Thyroid gland (tissue), 4 donors: ENCODE measurements at places on chromosomes 2 and 18. TPM values are rescaled to one million over a fixed set of nuclear protein-coding genes. Genes with fewer than 3 reads are reported as not detected.

DNA sequence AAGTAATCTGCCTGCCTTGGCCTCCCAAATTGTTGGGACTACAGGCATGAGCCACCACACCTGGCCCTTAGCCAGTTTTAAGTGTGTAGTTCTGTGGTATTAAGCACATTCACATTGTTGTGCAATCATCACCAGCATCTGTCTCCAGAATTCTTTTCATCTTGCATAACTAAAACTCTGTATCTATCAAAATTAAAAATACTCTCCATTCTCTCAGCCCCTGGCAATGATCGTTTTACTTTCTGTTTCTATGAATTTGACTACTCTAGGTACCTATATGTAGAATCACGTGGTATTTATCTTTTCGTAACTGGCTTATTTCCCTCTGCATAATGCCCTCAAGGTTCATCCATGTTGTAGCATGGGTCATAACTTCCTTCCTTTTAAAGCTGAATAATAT lies 45.5 kb upstream of the CAVIN2 start:
- no peak for DNase-seq
- H3K4me3 ChIP-seq = no peak overlapping the region
- no peaks in the 10 kb centered on the region for H3K27me3 ChIP-seq
- no peaks in the 10 kb centered on the region for H3K36me3 ChIP-seq
- no peak overlapping the region for H3K27ac ChIP-seq

GRCh38 chr2:211225784-211226183 lies 669.4 kb downstream of the CPS1 start:
- H3K27me3 ChIP-seq = no peaks in the 10 kb centered on the region
- no peaks in the 10 kb centered on the region for H3K36me3 ChIP-seq
- no peak overlapping the region for H3K4me3 ChIP-seq
- no peak for DNase-seq
- no peak overlapping the region for H3K27ac ChIP-seq

DNA sequence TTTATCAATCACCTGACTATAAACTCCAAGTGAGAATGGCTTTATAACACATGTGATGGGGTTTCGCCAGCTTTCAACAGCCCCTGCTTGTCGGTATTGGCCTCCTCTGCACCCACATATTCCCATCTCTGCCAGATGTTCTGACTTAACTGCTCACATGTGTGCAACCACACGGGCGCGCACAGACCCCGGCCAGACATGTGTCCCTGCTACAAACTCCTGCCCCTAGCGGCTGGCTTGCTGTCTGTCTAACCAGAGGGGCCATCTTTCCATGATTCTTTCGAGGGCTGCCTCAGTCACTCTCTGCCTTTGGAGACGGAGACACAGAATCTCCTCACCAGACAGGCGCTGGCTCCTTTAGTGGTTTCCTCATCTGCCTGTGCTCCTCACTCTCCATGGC lies 15.3 kb downstream of the STON1 start:
- no peak for DNase-seq
- no peaks in the 10 kb centered on the region for H3K36me3 ChIP-seq
- no peak overlapping the region for H3K4me3 ChIP-seq
- H3K27ac ChIP-seq = no peak overlapping the region

DNA sequence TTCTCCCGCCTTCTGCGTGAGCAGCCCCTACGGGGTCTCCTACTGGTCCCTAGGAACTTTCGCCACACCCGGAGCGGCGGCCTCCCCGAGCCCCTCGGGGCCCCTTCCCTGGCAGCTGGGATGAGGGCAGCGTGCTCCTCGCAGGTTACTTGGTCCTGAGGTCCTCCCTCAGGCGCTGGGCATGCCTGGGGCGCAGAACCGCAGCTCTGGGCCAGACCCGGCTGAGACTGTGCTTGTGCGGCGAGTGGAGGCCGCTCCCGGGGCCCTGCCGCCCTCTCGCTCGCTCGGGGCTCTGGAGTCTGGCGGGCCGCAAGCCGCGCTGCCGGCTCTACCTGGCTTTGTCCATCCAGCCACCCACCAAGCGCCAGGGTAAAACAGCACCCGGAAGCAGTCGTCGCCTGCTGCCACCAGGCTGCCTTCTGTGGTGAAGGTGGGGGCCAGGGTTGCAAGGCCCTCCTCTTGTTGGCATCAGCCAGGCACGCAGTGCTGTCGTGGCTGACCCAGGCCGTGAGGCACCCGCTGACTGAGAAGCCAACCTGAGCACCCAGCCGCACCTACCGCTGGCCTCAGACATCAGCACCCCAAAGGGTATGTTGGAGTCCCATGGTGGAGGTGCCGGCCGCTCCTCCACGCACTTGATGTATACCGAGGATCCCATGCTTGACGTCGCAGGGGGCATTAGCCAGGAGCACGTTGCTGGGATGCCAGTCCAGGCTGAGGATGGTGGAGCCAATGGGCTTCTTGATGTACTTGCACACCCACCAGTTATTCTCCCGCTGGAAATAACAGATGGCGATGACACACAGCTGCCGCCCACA lies 46.1 kb upstream of the PTH2R start:
- DNase-seq = no peak
- H3K27me3 ChIP-seq = no peaks in the 10 kb centered on the region
- no peak overlapping the region for H3K27ac ChIP-seq
- H3K36me3 ChIP-seq = no peaks in the 10 kb centered on the region

Gene SERPINB2
- not detected for total RNA-seq

- no peaks in the 10 kb centered on the region for H3K36me3 ChIP-seq
- H3K4me3 ChIP-seq = no peak overlapping the region
- H3K27me3 ChIP-seq = no peaks in the 10 kb centered on the region
- DNase-seq = no peak
These were observed 4.9 kb downstream of the PDCD1 start for GRCh38 chr2:241853651-241854341.

Gene KCNJ13
- 0.81 TPM for total RNA-seq

Gene ACVR2A
- total RNA-seq = 34.9 TPM

GRCh38 chr2:239465017-239466001 lies 64.5 kb upstream of the HDAC4 start:
- H3K36me3 ChIP-seq = no peaks in the 10 kb centered on the region
- H3K4me3 ChIP-seq = no peak overlapping the region
- peak; percentile 31 for DNase-seq
- no peaks in the 10 kb centered on the region for H3K27me3 ChIP-seq
- H3K27ac ChIP-seq = no peak overlapping the region

GRCh38 chr2:157875641-157876065 lies 477 bp downstream of the ACVR1 start:
- peak; percentile 56 for DNase-seq
- peaks cover 37% of the 10 kb centered on the region for H3K4me1 ChIP-seq
- no peaks in the 10 kb centered on the region for H3K27me3 ChIP-seq
- H3K4me3 ChIP-seq = peak overlapping the region; percentile 56
- H3K36me3 ChIP-seq = no peaks in the 10 kb centered on the region

GRCh38 chr2:129744141-129744540 lies 235.3 kb upstream of the RAB6C start:
- no peaks in the 10 kb centered on the region for H3K4me1 ChIP-seq
- no peak overlapping the region for H3K27ac ChIP-seq
- DNase-seq = no peak

GRCh38 chr2:71535526-71535925 lies 82.2 kb downstream of the DYSF start:
- no peaks in the 10 kb centered on the region for H3K27me3 ChIP-seq
- H3K4me3 ChIP-seq = no peak overlapping the region
- H3K36me3 ChIP-seq = no peaks in the 10 kb centered on the region
- no peaks in the 10 kb centered on the region for H3K4me1 ChIP-seq
- no peak for DNase-seq

Gene APCDD1
- total RNA-seq = 7.8 TPM

Gene NGEF
- 0.11 TPM for total RNA-seq

Gene GRHL1
- total RNA-seq = 8.6 TPM

Gene DCC
- total RNA-seq = not detected

Gene FBXO41
- 3.8 TPM for total RNA-seq

DNA sequence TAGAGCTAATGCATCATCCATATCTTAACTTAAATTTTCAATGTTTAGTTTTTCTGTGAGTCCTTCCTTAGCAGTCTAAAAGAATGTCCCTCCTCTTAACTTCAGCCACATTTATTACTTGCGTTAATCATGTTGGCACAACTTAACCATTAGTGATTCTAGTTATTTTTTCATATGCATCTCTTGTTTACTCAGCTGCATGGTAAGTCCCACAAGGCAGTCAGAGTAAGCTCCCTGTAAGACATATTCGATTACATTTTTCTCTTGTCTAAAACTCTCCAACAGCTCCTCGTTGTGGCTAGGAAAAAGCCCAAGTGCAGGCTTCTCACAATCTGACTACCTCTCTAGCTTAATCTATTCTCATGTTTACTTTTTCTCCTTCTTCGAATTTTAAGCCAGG lies 2045.3 kb upstream of the PIK3C3 start:
- no peaks in the 10 kb centered on the region for H3K36me3 ChIP-seq
- H3K4me3 ChIP-seq = no peak overlapping the region
- no peaks in the 10 kb centered on the region for H3K4me1 ChIP-seq
- no peak overlapping the region for H3K27ac ChIP-seq
- no peaks in the 10 kb centered on the region for H3K27me3 ChIP-seq
- no peak for DNase-seq

DNA sequence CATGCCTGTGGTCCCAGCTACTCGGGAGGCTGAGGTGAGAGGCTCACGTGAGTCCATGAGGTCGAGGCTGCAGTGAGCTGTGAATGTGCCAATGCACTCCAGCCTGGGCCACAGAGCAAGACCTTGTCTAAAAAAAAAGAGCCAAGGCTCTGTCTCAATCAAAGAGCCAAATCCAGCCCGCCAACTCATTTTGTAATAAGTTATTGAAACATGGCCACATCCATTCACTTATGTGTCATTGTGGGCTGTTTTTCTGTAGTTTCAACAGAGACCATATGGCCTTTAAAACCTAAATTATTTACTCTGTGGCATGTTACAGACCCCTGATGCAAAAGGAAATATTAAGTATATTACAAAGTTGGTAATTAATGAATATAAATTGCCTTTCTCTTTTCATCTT lies 60.8 kb downstream of the GPR39 start:
- no peaks in the 10 kb centered on the region for H3K36me3 ChIP-seq
- no peaks in the 10 kb centered on the region for H3K4me1 ChIP-seq
- no peak for DNase-seq
- H3K27me3 ChIP-seq = no peaks in the 10 kb centered on the region
- no peak overlapping the region for H3K27ac ChIP-seq

Gene DAPL1
- total RNA-seq = 12.3 TPM

Gene DIPK1C
- not detected for total RNA-seq

Gene GALR1
- 0.11 TPM for total RNA-seq

GRCh38 chr18:60555625-60556024 lies 183.1 kb upstream of the MC4R start:
- no peaks in the 10 kb centered on the region for H3K4me1 ChIP-seq
- no peaks in the 10 kb centered on the region for H3K36me3 ChIP-seq
- DNase-seq = no peak
- no peak overlapping the region for H3K27ac ChIP-seq
- H3K27me3 ChIP-seq = no peaks in the 10 kb centered on the region

GRCh38 chr18:49537232-49537896 lies 24.5 kb upstream of the LIPG start:
- no peaks in the 10 kb centered on the region for H3K36me3 ChIP-seq
- H3K27me3 ChIP-seq = no peaks in the 10 kb centered on the region
- no peaks in the 10 kb centered on the region for H3K4me1 ChIP-seq

DNA sequence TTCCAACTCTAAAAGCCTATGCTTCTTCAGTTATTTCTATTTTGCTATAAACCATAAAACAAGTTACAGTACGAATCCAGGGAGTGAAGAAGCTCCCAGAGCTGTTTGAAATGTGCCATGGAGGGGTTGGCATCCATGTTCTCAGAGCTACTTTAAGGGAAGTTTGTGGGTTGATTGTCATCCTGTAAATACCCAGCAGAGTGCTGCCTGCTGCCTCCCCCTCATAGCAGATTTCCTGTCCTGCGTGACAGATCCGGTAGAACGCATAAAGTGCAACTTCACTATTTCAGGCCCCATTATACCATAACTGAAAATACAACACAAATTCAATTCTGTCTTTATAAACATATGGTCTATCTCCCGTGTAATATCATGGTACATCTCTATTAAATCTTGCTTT lies 114.4 kb downstream of the CTNNA2 start:
- H3K36me3 ChIP-seq = no peaks in the 10 kb centered on the region
- no peak overlapping the region for H3K27ac ChIP-seq
- DNase-seq = no peak
- H3K27me3 ChIP-seq = no peaks in the 10 kb centered on the region
- no peaks in the 10 kb centered on the region for H3K4me1 ChIP-seq

DNA sequence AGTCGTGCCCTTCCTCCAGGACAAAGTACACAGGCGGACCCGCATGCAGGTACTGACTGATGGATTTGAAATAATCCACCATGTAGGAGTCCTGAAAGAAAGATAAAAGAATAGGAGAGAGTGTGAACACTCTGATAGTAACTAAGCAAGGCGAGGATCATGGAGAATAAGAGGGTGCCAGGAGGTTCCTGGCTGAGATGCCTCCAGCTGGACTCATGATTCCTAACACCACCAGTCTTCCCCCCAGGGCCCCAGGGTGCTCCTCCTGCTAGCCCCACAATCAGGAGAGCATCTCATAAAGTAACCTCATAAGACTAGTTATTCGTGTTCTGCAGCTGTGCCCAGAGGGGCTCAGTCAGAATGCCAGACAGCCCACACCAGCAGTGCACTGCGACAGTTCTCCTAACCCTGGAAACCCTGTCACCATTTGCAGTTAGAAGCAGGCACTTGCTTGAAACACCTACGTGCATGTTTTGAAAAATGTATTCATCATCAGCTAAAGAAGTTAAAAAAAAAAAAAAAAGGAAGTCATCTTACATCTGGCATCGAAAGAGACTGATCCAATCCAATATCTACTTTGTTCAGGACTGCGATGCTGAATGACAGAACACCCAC lies 36.7 kb downstream of the RMC1 start:
- H3K4me3 ChIP-seq = no peak overlapping the region
- H3K27ac ChIP-seq = no peak overlapping the region
- H3K27me3 ChIP-seq = no peaks in the 10 kb centered on the region

DNA sequence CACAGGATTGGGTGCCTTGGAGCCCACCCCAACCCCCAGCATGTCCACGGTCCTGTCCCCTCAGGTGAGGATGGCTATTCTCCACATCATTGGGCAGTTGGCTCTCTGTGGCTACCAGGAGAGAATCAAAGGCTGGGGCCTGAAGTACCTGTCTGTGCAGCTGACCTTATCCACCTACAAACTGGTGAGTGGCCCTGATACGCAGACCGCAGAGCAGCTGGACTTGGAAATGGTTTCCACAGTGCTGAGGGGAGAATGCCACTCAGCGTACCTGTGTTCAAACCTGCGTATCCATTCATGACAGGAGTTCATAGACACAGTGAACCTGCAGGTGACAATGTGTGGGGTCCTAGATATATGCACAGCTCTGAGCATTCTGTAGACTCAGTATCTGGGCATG lies 21.6 kb downstream of the MROH2A start:
- no peak overlapping the region for H3K4me3 ChIP-seq
- H3K27ac ChIP-seq = no peak overlapping the region
- peaks cover 13% of the 10 kb centered on the region for H3K4me1 ChIP-seq
- H3K36me3 ChIP-seq = no peaks in the 10 kb centered on the region

GRCh38 chr2:143730953-143731260 lies 601.7 kb downstream of the ARHGAP15 start:
- H3K27ac ChIP-seq = no peak overlapping the region
- H3K4me1 ChIP-seq = no peaks in the 10 kb centered on the region
- no peak overlapping the region for H3K4me3 ChIP-seq
- DNase-seq = no peak

DNA sequence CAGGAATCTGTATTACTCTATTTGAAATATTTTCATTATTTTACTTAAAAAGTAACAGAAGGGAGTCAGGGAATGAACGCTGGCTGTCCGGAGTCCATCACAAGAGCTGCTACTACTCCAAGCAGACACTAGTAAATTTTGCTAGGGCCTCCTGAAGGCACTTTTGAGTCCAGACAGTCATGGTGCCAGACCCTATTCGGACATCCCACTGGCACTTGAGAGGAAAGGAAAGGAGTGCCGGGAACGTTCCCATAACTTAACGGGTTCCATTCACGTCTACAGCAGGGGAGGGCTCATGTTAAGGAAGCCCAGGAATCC lies 563 bp upstream of the GMCL1 start:
- no peaks in the 10 kb centered on the region for H3K36me3 ChIP-seq
- H3K27ac ChIP-seq = peak overlapping the region; percentile 70
- no peak for DNase-seq
- no peaks in the 10 kb centered on the region for H3K27me3 ChIP-seq
- peaks cover 24% of the 10 kb centered on the region for H3K4me1 ChIP-seq

Gene UGT1A8
- not detected for total RNA-seq
